ENCODE measurements at places on chromosomes 11 and 22.

- no peak for DNase-seq
These were observed 61.7 kb upstream of the CHRNA10 start for GRCh38 chr11:3732671-3733436.

GRCh38 chr11:122727101-122727929 lies 71.8 kb downstream of the UBASH3B start:
- DNase-seq: peak; percentile 56

DNA sequence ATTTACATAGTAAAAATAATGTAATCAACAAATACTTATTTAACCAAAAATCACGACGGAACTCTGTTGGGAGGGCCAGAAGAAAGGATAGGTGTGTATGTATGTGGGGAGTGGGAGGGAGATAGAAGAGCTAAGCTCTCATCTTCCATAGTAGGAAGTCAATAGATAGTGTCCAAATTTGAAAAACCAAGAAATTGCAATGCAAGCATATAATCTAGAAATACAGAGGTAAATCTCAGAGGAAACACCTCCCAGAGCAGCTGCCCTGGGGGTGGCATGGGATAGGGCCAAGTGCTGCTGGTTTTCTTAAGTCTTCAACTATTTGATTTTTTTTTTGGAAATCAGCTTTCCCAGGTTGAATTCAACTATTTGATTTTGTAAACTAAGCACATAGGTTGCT lies 16.9 kb downstream of the C11orf86 start:
- DNase-seq: no peak

- no peak for DNase-seq
These were observed 4.2 kb upstream of the ANO1 start for GRCh38 chr11:70073871-70074371.

GRCh38 chr11:23725752-23726151 lies 771.1 kb upstream of the LUZP2 start:
- DNase-seq: no peak

DNA sequence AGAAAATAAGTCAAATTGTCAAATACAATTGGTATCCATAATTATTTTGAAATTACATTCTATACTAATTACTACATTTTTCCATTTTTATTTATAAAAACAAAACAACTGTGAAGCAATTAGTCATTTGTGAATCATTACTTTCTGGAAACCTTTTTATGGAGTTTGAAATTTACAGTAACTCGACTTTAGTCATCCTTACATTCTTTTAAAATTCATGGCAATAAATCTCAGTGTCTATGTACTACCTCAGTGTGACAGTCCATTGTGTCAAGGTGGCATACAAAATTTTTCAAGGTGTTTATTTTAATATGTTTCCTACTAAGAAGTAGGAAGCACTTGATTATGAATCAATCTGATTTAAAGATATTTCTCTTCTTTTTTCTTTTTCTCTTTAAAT lies 1949.4 kb upstream of the RAG2 start:
- no peak for DNase-seq

DNA sequence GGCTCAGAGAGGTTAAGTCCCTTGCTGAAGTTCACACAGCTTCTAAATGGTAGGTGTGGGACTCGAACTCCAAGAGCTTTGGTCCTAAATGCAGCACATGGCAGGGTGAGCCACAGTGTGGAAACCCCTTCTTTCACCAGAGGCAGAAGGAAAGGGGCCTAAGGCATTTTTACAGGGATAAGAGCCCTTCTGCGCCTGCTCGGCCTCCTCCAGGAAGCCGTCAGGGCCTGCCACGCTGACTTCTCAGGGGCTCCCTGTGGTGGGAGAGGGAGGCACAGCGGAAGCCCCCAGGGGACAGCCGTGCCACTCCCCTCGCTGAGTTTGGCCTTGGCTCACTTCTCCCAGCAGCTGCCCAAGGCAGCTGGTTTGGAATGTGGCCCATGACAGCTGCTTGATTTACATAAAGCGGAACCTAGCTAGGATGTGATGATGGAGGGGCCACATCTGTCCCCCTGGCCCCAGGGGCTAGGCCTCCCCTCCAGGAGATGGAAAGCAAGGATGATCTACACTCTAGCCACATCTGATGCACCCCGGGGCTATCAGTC lies 35.4 kb downstream of the CD82 start:
- DNase-seq: no peak

- DNase-seq: no peak
These were observed 3.8 kb upstream of the PPFIBP2 start for GRCh38 chr11:7509966-7510365.

DNA sequence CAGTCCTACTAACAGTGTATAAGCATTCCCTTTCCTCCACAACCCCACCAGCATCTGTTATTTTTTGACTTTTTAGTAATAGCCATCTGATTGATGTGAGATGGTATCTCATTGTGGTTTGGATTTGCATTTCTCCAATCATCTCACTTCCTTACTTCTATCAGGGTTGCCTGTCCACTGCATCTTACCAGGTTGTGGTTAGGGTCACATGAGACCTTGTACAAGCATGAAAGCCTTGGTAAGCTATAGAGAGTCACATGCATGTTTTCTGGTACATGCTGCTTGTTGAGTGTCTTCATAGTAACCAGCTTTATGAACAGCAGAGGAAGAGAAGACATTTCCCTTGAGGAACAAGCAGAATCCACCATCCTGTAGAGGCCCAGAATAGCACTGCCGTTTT lies 102.9 kb upstream of the PAX6 start:
- DNase-seq: no peak

DNA sequence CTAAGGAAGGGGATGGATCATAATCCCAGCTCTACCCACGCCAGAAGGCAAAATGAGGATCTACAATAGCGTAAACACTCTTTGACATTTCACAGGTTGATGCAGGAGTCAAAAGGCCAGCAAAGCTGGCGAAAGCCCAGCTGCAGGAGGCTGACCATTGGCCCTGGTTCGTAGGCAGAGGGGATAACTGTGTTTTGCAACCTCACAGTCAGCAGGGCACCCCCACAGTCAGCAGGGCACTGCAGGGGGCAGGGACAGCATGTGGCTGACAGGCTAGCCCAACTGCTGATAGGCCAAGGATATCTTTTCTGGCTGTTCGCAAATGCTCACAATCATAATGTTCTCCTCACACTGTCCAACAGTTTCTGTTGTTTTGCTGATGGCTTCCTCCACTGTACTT lies 372.7 kb downstream of the BUD13 start:
- DNase-seq: no peak

DNA sequence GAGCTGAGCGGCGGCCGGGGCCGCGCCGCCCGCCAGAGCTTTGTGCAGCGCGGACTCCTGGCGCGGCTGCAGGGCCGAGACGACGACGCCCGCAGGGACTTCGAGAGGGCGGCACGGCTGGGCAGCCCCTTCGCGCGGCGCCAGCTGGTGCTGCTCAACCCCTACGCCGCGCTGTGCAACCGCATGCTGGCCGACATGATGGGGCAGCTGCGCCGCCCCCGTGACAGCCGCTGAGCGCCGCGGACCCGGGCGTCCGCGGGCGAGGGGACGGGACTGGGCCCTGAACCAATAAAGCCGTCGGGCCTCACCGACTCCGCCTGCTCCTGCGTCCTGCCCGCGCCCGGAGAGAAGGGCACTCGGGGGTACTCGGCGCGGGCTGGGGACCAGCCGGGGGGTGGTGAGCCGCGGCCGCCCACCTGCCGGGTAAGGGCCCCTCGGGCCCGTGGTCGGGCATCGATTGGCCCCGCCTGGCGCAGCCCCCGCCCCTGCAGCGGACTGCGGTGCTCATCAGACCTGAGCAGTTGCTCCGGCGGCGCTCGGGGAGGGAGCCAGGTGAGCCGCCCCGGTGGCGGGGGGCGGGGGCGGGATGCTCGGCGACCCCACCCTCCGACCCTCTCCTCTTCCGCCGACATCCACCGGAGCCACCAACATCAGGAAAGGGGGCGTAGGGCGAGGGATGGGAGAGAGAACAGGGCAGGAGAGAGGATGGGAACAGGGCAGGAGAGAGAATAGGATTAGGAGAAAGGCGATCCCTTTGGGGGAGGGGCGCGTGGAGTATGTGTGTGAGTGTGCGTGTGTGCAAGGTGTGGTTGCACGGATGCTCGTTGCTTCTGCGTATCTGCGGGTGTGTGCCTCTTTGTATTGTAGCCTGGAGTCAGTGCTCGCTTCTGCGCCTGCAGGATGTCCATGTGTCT lies at the start of gene TMEM25:
Gene TMEM25, plus strand, starts transcription at position 510 of the 914 bp plus-strand sequence. CDS start 610 bp downstream, outside the sequence.
- peak; percentile 73 for DNase-seq

DNA sequence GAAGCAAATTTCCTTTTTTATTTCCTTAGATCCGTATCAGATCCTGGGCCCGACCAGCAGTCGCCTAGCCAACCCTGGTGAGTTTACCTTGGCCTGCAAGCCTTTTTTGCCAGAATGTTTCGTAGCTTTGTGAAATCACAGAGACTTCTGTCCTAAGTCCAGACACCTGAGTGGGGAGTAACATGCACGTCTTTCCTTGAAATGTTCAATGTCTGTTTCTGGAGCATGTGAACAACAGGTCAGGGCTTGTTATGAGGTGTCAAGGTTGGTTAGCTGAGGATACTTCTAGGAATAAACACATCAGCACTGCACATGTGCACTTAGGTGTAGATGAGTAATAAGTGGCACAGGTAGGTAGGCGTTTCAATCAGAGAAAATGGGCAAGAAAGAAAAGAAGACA lies 58.0 kb downstream of the KCNJ1 start:
- DNase-seq: no peak

DNA sequence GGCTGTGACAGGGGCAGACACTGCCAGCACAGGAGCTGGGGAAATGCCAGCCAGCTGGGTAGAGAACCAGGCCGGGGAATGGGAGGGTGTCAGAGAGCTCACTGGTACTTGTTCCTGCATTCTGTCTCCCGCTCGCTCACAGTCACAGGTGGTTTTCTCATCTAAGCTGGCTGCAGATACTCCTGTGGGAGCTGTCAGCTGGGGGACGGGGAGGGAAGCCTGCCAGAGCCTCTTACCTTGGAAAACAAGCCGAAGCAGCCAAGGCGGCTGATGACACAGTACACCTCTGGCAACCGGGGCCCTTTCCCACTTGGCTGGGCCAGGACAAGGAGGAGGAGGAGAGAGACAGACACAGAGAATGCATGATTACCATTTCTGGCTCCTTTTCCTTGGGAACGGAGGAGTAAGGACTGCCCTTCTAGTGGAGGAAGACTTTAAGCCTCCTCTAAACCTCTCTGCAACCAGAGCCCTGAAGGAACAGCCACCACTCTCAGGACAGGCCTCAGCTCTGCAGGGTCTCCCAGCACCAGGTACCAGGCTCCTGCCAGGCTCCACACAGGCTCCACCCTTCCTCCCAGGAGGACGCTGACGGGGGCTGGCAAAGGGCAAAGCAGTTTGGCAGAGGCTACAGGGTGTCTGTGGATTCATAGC lies 25.1 kb downstream of the RPL27A start:
- no peak for DNase-seq

DNA sequence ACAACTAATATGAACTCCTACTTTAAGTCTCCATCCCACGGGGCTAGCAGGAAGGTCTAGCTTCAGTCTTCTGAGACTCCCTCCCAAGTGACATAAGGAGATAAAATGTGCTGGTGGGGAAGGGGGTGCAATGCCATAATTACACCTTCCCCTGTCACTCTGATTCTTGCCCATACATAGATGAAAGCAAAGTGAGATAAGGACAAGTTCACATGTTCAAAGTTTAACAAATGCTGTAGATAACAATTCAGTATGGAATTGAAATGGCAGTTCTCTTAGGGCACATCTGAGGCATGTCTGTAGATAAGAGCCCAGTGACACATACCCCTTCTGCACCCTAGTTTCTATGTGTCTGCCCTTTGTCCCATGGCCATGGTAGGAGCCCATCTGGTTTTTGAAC lies 38.2 kb upstream of the PANX1 start:
- no peak for DNase-seq

GRCh38 chr11:12237381-12237784 lies 127.0 kb downstream of the MICAL2 start:
- no peak for DNase-seq

GRCh38 chr11:7413961-7414915 lies 71.1 kb upstream of the OLFML1 start:
- DNase-seq: no peak

GRCh38 chr22:39722501-39722900 lies 151.9 kb downstream of the CACNA1I start:
- no peak for DNase-seq

- no peak for DNase-seq
These were observed 128.8 kb downstream of the ST3GAL4 start for GRCh38 chr11:126484266-126484665.

GRCh38 chr11:130644187-130644586 lies 195.7 kb downstream of the ADAMTS15 start:
- DNase-seq: no peak

DNA sequence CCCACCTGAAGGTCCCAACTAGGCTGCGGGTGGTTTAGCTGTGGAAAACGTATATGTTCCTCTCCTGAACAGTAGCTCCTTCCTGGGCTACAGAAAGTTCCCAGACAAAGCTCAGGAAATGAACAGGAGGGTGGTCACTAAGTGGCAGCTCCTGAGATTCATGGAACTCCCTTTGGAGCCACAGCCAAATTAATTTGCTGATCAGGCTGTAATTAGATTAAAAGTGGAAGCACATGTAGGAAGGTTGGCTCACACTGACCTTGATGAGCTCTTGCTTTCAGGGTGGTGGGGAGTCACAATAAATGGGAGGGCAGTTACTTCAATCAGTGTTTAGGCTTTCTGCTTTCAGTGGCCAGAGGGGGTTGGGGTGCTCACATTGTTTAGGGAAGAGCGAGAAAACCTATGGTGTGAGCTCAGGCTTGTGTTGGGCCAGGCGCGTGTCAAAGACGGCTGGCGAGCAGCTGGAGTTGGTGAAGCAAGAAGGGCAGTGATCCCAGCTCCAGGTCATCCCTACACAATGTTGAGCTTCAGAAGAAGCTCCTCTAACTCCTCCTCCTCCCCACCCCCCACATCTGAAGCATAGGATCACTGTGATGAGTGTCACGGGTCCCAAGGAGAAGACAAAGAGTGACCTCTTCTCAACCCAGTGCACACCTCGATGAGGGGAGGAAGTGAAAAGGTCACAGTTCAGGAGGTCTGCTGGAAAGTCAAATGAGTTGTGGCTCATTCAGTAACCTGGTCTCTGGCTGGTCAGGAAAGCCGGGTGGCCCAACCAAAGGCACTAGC lies 42.5 kb downstream of the CLPB start:
- DNase-seq: no peak

DNA sequence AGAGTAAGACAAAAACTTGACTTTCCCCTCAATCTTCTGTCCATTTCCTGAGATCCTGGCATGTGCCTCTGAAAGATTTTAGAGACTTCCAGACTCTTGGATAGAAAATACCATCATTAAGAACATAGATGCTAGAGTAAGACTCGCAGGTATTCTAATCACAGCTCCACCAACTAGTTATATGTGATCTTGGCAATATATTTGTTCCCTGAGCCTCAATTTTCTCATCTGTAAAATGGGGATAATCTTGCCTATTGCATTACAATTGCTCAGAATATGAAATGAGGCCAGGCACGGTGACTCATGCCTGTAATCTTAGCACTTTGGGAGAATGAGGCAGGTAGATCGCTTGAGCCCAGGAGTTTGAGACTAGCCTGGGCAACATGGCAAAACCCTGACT lies 10.7 kb downstream of the RHOG start:
- DNase-seq: no peak
